ENCODE measurements at places on chromosomes 1 and 21.

DNA sequence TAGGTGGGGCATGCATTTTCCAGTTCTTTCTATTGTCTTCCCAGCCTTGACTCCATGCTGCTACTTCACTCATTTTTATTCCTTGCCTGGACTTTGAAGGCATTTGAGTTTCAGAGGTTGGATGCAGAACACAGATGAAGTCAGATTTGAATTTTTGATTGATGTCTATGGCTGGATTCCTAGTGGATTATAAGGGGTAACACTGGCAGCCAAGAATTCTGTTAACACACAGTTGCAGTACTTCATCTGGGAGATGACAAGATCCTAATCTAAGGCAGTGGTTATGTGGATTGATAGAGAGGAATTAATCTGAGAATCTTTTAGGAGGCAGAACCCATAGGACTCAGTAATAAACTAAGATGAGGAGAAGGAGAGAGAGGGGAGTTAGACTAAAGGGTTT lies 439.0 kb upstream of the USP24 start:
- DNase-seq: no peak

- no peak for DNase-seq
These were observed 11.2 kb upstream of the GSTM4 start for GRCh38 chr1:109644670-109645069.

GRCh38 chr1:33346927-33347649 lies 26.2 kb upstream of the A3GALT2 start:
- DNase-seq: no peak

- DNase-seq: no peak
These were observed 9.5 kb upstream of the ASCL5 start for GRCh38 chr1:201136355-201137023.

GRCh38 chr1:156693848-156694689 lies 11.3 kb downstream of the CRABP2 start:
- no peak for DNase-seq

- no peak for DNase-seq
These were observed 2.9 kb upstream of the PRRX1 start for GRCh38 chr1:170660871-170661645.

DNA sequence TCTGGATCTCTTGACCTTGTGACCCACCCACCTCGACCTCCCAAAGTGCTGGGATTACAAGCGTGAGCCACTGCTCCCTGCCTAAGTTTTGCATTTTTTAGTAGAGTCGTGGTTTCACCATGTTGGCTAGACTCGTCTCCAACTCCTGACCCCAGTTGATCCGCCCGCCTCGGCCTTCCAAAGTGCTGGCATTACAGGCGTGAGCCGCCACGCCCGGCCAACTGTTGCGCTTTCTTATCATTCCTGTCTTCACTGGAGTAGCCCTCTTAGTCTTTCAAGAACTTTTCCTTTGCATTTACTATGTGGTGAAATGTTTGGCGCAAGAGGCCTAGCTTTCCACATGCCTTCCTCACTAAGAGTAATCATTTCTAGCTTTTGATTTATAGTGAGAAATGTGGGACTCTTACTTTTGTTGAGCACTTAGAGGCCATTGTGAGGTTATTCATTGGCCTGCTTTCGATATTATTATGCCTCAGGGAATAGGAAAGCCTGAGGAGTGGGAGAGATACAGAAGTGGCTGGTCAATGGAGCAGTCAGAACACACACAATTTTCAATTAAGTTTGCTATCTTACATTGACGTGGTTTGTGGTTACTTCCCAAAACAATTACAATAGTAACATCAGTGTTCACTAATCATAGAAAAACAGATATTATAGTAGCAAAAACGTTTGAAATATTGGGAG lies 111.0 kb downstream of the ZMYM4 start:
- no peak for DNase-seq

GRCh38 chr1:226662642-226663326 lies 76.3 kb downstream of the ITPKB start:
- peak; percentile 88 for DNase-seq

- DNase-seq: no peak
These were observed 86.1 kb downstream of the TGFBR3 start for GRCh38 chr1:91799863-91800262.

DNA sequence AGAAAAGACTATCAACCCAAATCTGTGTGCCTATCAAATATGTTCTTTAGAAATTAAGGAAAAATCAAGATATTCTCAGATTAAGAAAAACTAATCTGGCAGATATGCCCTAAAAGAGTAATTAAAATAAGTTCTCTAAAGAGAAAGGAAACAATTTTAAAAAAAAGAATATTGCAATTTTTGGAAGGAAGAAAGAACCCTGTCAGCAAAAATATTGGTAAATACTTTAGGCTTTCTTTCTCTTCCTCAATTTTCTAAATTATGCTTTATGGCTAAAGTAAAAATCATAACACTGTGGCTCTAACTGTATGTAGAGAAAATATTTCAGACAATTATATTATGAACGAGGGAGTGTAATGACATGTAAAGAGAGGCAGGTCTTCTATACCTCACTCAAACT lies 691.3 kb upstream of the PTBP2 start:
- DNase-seq: no peak

GRCh38 chr1:200471739-200472138 lies 61.9 kb upstream of the ZNF281 start:
- no peak for DNase-seq

GRCh38 chr1:119968601-119969000 lies 72.3 kb upstream of the ADAM30 start:
- DNase-seq: no peak

DNA sequence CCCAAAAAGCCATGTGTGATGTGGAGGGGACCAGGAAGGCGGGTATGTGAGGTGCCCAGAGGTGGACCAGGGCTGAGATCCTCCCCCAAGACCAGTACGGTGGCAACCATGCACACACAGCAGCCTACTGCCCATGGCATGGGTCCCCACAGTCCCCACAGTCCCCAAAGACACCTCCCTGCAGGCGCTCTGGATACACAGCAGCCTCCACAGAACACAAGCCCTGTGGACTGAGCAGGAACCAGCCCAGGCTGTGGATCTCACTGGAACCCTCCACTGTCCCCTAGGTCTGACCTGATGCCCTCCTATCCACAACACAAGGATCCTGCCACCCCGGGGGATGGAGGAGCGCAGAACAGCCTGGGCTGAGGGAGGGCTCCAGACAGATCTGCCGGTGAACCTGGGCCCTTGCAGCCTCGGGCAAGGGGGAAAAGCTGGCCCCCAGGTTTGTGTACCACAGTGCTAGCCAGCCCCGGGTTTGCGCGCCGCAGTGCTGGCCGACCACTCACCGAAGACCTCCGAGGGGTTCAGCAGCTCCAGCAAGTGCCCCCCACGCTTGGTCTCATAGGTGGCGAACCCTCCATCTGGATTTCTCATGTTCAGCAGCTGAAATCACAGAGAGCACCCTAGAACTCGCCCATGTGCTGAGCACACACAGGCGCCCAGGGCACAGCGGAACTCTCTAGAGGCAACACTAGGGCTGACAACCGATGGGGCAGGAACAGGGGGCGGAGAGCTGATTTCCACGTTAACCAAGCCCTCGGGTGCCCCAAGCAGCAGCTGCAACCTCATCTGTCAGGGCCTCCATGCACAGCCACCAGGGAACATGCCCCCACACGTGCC lies 22.1 kb upstream of the SPATC1L start:
- DNase-seq: no peak

- DNase-seq: no peak
These were observed 714.1 kb upstream of the CHRM3 start for GRCh38 chr1:238672262-238672661.

- DNase-seq: no peak
These were observed 88.2 kb downstream of the MIS18A start for GRCh38 chr21:32190493-32191144.

GRCh38 chr1:223708001-223708359 lies 4.4 kb upstream of the CAPN2 start:
- no peak for DNase-seq

DNA sequence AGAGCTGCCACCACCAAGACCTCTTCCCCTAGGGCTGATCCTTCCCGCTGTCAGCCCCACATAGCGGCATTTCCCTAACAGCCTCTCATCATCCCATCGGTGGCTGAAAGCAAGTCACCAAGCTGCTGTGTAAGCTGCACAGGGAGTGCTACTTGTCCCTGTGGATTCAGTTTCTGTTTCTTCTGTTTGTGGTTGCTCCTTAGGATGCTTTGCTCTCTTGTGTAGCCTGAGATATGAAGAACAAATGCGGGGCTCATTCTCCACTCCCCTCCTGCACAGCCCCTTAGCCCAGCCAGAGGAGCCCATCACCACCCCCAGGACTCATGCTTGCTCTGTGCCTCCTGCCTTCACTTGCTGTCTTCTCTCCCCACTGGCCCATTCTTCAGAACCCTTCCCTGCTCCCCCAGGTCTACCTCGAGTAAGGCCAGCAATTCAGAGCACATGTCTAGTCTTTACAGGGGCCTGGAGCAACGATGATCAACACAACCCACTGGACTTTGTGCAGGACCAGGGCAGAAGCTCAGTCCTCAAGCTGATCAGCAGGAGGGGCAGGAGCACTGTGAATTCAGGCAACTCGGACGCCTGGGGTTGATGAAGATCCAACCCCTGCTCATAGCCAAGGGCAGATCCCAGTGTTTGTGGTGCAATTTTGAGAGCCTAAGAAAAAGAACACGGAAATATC lies 82.6 kb upstream of the GALNT2 start:
- DNase-seq: no peak

GRCh38 chr1:29506678-29507225 lies 270.4 kb downstream of the PTPRU start:
- no peak for DNase-seq

GRCh38 chr1:81118550-81118949 lies 682.2 kb upstream of the ADGRL2 start:
- DNase-seq: no peak

GRCh38 chr1:225973158-225973557 lies 26.0 kb downstream of the SDE2 start:
- no peak for DNase-seq

- DNase-seq: no peak
These were observed 22.7 kb downstream of the WDTC1 start for GRCh38 chr1:27257155-27257554.

- DNase-seq: no peak
These were observed 9.0 kb downstream of the TMEM61 start for GRCh38 chr1:54989473-54989872.

GRCh38 chr1:227999056-227999930 lies 7.5 kb upstream of the WNT3A start:
- DNase-seq: peak; percentile 45

DNA sequence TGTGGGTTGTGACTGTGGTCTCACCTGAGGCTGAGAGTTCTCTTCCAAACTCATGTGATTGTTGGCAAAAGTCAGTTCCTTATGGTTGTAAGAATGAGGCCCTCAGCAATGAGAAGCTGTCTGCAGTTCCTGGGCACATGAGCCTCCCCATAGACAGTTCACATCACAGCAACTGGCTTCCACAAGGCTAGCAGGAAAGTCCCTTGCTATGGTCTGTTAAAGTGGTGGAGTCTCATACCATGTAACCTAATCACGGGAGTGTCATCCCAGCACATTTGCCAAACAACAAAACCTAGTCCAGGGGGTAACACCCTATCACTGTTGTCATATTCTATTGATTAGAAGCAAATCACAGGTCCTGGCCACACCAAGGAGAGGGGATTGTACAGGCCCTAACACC lies 163.8 kb downstream of the BACH1 start:
- DNase-seq: no peak

- DNase-seq: no peak
These were observed 176.5 kb downstream of the HIVEP3 start for GRCh38 chr1:41742219-41742618.

GRCh38 chr1:21914880-21915640 lies 22.1 kb downstream of the HSPG2 start:
- no peak for DNase-seq

DNA sequence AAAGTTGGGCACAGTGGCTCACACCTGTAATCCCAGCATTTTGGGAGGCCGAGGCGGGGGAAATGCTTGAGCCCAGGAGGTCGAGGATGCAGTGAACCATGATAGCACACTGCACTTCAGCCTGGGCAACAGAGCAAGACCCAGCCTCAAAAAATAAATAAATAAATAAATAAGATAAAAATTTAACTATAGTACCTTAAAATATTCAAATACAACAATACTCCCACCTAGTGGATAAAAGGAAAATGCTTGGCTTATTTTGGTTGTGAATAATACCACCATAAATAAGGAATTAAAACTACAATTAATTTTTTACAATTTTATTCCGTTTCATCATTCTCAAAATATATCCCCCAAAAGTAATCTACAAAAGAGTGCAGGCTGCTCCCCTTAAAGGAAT lies 8.1 kb downstream of the PSMG1 start:
- no peak for DNase-seq

DNA sequence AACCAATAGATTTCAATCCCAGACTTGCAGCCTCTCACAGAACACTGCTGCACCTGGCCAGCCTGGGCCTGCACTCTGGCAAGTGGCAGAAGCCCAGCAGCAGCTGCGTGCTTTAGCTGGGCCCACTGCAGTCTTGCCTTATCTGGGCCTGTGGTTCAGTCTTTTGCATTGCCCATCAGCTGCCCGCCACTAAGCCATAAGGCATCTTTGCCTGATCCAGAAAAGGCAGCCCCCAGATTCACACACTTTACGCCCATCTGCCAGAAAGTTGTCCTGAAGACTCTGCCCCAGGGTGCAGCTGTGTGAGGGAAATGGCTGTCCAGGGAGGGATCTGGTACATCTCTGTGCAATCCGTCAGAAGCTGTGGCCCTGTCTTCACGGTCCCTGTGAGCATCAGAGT lies 217.0 kb downstream of the DNAH14 start:
- no peak for DNase-seq

DNA sequence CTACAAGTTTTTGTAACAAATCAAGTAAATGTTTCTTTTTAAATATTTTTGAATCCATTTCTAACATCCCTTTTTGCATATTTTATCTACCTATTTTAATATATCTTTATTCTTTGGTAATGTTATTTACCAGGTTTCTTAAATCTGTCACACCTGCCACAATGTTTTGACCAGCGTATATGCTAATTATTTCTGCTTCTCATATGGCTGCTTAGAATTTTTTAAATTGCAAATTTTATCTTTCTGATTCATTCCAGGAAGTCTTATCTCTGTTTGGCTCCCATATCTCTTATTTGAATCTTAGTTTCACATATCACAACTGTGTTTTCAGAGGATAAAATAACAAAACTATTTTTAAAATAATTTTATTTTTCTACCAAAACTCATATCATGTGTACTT lies 1411.1 kb downstream of the KCNT2 start:
- DNase-seq: no peak

All from stimulated activated naive CD4-positive, alpha-beta T cell treated with Interleukin-2 at 50 U/mL for 16 hours (primary cell).